ENCODE measurements at places on chromosomes 5 and 9.

DNA sequence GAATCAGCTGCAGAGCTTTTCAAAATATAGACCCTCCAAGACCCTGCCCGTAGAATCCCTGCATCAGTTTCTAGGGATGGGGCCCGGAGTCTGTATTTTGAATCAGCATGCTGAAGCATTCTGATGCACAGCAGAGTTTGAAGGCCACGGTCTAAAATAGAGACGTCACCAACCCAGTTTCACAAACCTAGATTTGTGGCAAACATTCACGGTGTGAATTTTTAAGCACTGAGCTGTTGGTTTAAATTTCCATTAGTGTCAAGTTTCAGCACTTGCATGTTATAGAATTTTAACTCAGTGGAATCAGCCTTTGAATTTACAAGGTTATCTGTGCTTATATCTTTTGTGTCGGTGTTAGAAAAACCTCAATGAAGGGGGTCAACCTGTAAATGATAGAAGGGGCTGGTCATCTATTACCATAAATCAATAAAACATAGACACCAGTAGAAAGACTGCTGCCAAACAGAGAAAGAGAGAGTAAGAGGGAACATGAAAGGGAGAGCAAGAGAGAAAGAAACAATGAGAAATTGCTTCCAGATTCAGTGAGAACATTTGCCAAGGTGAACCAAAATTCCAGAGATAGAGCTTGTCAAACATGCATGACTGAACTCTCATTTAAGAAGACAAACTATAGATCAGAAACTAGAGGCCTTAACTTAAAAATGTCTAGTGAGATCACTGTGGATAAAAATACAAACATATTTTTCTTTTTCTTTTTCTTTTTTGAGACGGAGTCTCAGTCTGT lies 414.9 kb downstream of the ZSWIM6 start:
- DNase-seq: no peak

DNA sequence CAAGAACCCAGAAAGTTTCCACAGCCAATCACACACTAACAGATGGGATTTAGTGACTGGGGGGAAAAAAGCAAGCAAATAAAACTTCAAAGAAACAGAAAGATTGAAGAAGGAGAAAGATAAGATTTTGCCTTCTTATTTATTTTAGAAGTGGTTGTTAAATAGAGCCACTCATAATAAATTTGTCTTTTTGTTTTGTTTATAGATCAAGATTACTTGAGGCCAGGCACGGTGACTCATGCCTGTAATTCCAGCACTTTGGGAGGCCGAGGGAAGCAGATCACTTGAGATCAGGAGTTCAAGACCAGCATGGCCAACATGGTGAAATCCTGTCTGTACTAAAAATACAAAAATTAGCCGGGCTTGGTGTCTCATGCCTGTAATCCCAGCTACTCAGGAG lies 94.9 kb upstream of the RANBP3L start:
- no peak for DNase-seq

DNA sequence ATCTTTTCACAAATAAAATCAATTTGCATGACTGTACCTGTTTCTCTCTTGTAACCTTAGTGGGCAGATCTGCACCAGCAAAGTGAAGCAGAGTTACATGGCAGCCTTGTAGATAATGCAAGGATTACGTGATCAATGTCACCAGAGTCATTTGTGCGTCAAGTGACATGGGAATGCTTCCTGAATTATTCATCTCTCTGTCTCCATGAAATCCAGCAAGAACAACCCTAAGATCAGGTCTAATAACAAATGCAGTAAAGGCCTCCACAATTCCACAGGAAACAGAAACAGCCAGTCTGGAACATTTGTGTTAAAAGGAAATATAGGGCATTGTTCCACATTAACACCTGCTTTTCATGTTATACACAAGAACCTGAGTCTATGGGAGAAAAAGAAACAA lies 7.8 kb downstream of the GZMA start:
- no peak for DNase-seq

DNA sequence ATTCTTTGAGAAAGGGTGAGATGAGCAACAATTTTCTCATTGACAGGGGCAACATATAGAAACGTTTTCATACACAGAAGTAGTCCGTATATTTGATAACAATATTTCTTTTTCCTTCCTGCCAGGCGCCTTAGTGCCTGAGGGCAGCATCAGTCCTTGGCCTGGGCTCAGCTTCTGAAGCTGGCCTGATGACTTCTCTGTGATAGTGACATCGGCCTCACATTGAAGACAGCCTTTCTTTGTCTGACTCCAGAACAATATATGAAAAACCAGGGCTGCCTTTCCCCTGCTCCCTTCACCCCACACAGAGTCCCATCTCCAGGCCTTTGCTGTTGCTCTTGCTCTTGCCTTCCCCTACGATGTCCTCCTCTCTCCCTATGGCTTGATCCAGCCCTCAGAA lies 24.1 kb upstream of the TCOF1 start:
- no peak for DNase-seq

DNA sequence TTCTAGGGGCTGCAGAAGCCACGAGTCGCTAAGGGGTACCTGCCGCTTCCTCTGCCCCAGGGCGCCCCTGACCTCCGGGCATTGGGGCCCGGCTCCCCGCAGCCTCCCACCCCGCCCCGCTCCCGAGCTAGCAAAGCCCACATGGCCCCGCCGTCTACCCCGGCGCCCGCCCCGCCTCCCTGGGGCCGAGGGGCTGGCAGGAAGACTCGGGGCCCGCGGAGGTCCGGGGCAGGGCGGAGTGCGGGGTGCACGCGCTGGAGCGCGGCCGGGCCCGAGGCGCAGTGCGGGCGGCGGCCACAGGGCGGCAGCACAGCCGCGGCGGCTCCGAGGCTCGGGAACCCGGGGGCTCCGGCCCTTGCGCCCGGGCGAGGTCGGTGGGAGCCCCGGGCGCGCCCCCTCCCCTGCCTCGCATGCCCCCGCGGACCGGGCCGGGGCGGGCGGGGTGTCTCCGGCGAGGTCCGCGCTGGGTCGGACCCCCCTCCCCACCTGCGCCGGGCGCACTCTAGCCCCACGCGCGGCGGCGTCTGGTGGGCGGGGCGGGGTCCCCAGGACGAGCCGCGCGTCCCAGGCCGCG lies 6.7 kb downstream of the NRARP start:
- no peak for DNase-seq

DNA sequence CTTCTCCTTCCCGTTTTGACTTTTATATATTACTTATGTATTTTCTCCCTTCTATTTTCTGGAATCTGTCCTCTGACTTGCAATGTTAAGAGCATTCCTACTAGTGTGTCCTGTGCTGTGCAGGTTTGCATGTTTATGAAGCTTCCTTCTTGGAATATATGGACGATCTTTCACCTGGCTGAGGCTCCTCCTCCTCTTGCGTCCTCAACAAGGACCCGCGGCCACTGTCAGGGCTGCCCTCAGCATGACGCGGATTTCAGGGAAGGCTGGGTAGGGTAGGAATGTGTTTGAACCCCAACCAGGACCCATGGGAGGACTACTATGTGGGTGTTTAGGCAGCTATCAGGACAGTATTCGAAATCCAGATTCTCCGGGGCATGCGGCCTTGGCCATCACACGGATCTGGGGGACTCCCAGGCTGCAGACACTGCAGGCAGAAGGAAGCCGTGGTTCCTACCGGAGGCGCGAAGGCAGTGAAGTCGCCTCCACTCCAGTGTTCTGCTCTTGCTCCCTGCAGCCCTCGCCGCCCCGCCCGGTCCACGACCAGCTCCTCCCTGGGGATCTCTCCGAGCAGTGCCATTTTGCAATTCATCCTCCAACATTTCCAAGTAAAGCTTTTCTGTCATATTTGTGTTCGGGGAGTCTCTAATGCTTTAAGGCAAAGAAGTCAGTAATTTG lies 37.0 kb upstream of the OSMR start:
- DNase-seq: no peak

GRCh38 chr9:5562806-5563416 lies 52.6 kb downstream of the PDCD1LG2 start:
- no peak for DNase-seq

DNA sequence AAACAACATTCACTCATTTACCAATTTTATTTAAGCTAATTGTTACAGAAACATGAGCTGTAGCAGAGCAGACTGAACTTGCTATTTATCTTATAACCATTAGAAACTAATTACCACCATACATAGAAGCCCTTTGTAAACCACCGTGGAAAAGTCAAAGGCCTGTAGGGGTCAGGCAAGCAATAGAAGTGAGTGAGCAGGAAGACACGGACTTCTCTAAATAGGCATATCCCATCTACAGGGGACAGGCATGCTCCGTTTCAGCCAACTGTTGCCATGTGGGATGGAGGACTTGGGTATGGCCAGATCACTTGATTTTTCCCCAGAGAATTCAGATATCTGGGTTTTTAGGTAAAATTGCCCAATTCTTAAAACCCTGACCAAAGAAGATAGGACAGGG lies 44.8 kb downstream of the PRRC1 start:
- DNase-seq: no peak

DNA sequence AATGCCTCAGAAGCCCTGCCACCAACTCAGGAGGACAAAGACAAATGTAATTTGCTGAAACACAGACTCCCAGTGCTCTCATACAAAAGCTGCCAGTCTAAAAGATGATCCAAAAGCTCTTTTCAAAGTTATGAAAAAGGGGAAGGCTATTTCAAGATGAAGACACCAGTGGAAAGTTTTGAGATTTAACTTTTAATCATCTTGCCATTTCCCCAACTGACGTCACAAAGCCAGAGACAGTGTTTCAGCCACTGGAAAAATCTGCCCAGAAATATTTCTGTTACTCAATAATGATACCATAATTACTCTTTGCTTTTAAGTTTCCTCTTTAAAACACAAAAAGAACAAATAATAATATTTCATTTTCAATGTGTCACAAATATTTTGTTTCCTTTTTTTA lies 20.9 kb downstream of the ENG start:
- DNase-seq: no peak

DNA sequence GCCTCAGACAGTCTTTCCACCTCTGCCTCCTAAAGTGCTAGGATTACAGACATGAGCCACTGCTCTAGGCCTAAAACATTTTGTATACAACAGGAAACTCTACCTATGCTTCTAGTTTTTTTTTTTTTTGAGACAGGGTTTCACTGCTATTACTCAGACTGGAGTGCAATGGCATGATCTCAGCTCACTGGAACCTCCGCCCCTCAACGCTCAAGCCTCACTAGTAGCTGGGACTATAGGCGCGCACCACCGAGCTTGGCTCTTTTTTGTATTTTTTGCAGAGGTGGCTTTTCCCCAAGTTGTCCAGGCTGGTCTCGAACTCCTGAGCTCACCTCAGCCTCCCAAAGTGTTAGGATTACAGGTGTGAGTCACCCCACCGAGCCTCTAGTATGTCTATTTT lies 5.4 kb downstream of the HSPA9 start:
- DNase-seq: no peak

DNA sequence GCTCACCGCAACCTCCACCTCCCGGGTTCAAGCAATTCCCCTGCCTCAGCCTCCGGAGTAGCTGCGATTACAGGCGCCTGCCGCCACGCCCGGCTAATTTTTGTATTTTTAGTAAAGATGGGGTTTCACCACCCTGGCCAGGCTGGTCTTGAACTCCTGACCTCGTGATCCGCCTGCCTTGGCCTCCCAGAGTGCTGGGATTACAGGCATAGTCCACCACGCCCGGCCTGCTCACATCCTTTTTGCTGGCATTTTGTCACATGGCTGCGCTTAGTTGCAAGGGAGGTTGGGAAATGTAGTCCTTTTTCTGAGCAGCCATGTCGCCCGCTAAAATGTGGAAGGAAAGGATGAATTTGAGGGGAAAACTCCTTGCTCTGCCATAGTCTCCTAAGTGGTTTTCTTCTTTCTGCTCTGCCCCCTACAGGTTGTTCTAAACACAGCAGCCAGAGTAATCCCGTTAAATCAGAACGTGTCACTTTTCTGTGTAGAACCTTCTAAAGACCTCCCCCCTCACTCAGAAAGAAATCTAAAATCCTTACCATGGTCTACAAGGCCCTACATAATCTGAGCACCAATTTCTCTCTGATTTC lies 57.8 kb upstream of the HSPA9 start:
- DNase-seq: no peak

GRCh38 chr5:27041372-27041771 lies 3.0 kb upstream of the CDH9 start:
- DNase-seq: no peak

DNA sequence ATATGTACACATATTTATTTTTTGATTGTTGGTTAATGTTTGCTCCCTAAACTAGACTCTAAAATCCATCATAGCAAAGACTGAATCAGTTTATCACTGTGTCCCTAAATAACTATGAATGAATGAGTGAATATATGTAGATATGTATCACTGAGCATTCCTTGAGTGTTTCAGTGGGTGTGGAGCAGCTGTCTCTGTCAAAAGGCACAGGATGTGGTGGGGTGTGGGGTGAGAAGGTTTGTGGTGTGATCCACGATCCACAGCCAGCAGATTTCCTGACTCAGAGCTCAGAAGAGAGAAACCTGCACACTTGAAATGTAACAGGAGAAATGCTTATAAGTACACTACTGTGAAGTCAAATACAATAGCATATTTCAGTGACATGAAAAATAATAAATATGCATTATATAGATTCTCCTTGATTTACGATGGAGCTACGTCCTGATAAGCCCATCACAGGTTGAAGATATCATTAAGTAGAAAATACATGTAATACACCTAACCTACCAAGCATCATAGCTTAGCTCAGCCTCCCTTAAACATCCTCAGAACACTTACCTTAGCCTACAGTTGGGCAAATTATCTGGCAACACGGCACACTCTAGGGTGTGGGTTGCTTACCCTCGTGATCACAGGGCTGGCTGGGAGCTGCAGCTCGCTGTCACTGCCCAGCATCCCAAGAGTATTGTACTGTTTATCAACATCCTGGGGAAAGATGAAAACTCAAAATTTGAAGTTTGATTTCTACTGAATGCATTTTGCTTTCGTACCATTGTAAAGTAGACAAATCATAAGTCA lies 287.0 kb downstream of the GAS1 start:
- DNase-seq: no peak

GRCh38 chr9:131422241-131422792 lies 28.4 kb downstream of the PRRC2B start:
- DNase-seq: no peak

DNA sequence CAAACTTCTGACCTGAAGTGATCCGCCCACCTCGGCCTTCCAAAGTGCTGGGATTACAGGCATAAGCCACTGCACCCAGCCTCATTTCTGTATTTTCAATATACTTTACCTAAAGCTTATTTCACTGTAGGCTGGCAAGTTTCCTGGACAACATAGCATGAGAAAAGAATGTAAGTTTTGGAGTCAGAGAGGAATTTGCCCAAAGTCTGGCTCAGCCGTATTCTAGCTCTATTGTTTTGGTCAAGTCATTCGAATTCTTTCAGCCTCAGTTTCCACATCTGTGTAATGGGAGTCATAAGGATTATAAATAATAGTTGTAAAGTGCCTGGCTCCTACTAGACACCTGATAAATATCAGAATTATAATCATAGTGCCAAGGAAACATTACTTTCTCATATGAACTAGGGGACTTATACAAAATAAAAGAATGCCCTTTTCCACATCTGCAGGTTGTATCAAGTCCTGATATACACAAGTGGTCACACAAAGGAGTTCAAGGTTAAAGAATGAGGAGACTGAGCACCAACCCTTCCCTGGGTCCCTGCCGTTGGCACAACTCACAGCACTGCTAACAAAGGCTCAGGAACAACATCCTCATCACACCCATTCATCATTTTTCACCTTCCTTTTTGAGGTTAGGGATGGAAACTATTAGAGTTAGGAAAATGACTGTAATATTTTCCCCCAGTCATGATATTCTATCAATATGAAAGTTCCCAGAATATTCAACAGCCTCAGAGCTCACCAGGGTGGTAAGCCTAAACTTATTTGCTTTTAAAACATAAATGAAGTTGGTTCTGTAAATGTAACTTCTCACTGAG lies 34.6 kb upstream of the RAI14 start:
- DNase-seq: no peak
